Neural progenitor cell (in vitro differentiated cells): ENCODE measurements at places on chromosomes 6 and 20.

GRCh38 chr6:134436950-134437349, 119.0 kb upstream of the SGK1 start:
- H3K27ac ChIP-seq = no peak overlapping the region
- DNase-seq = no peak
- no peak overlapping the region for H3K4me3 ChIP-seq
- H3K36me3 ChIP-seq = no peaks in the 10 kb centered on the region
- H3K27me3 ChIP-seq = no peaks in the 10 kb centered on the region

DNA sequence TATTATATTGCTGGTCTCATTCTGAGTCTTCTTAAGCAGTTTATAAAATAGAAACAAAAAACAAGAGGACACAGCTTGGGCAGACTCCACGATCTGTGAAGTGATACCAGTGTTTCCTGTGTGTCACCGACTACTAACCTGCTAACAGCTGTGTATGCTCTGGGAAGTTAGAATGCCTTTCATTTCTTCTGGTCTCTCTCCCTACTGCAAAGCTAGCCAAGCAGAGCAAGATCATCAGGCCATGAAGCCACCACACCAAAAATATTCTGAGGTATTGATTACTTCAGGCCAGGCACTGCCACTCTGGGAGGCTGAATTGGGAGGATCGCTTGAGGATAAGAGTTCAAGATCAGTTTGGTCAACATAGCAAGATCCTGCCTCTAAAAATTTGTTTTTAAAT, 46.9 kb upstream of the SMIM29 start:
- H3K4me3 ChIP-seq = no peak overlapping the region
- no peaks in the 10 kb centered on the region for H3K36me3 ChIP-seq
- H3K4me1 ChIP-seq = no peaks in the 10 kb centered on the region
- DNase-seq = no peak

GRCh38 chr6:5471044-5471443, 209.7 kb downstream of the FARS2 start:
- peak overlapping the region; percentile 26 for H3K4me3 ChIP-seq
- peak; percentile 85 for DNase-seq
- H3K27ac ChIP-seq = peak overlapping the region; percentile 53
- H3K27me3 ChIP-seq = no peaks in the 10 kb centered on the region
- H3K4me1 ChIP-seq = peaks cover 50% of the 10 kb centered on the region

- H3K4me1 ChIP-seq = no peaks in the 10 kb centered on the region
- no peak for DNase-seq
- no peak overlapping the region for H3K27ac ChIP-seq
- peaks cover 7% of the 10 kb centered on the region for H3K27me3 ChIP-seq
Observed at GRCh38 chr20:44422083-44422482, 53.6 kb upstream of the TTPAL start.

DNA sequence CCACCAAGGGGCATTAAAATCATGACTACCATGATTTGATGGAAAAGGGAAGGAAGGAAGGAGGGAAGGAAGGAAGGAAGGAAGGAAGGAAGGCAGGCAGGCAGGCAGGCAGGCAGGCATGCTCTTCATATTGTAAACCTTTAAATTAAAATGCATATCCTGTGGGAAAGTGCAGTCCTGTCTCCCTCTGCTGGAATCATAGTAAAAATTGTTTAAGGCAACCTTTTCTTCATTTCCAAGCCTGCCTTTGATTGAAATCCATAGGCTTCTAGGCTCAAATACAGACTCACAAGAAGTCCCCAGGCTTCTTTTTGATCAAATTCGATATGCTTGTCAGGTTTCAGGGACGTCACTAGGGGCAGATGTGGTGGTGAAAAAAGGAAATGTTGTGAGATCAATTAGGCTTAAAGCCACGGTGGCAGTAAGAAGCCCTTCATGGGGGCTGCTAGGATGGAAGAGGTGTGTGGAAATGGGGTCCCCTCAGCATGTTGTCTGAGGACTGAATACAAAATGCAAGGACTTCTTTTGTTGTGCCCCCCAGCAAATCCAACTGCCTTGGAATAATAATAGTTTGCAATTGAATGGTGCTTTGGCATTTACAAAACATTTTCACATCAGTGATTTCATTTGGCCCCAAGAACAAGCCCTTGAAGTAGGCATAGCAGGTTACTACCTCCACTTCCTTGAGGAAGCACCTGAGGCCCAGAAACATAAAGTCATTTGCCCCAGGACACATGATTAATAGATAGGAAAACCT, 25.6 kb upstream of the GABRR1 start:
- H3K27ac ChIP-seq = no peak overlapping the region
- H3K36me3 ChIP-seq = no peaks in the 10 kb centered on the region
- peaks cover 10% of the 10 kb centered on the region for H3K4me1 ChIP-seq

DNA sequence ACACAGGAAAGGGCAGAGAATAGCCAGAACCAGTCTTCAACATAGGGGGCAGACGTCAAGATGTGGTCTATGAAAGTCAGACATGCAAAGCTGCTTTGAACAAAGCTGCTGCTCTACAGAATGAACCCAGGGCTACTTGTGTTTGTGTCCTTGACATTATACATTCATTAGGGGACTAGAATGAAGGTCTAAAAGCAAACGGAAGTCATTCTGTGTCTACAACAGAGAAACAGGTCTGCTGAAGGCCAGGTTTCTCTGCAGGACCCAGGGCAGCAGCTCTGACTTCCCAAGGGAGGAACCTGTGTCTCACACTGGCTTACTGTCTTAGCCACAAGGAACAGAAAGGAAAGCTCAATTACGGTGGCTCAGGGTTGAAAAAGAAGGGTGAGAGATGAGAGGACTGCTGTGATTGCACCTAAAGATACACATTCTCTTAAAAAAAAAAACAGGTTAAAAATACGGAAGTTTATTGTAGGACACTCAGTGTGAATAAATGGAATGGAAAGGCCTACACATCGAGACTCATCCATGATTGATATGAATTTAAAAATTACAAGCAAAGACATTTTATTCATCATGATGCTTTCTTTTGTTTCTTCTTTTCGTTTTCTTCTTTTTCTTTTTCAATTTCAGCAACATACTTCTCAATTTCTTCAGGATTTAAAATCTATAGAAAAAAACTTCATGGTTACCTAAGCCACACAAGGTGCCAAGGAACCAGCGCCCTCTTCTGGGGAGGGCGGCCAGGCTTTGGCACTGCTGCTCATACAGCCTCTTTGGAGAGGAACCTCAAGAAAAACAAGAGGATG, 6.7 kb downstream of the PSMA7 start:
- peaks cover 2% of the 10 kb centered on the region for H3K4me1 ChIP-seq
- H3K27me3 ChIP-seq = no peaks in the 10 kb centered on the region
- H3K4me3 ChIP-seq = no peak overlapping the region
- peak; percentile 82 for DNase-seq
- no peak overlapping the region for H3K27ac ChIP-seq
- peaks cover 8% of the 10 kb centered on the region for H3K36me3 ChIP-seq

GRCh38 chr20:13262671-13263360, 41.7 kb downstream of the ISM1 start:
- no peaks in the 10 kb centered on the region for H3K36me3 ChIP-seq
- H3K4me3 ChIP-seq = no peak overlapping the region
- no peaks in the 10 kb centered on the region for H3K27me3 ChIP-seq
- no peaks in the 10 kb centered on the region for H3K4me1 ChIP-seq
- H3K27ac ChIP-seq = no peak overlapping the region
- DNase-seq = no peak

GRCh38 chr6:143258945-143259344, 191.6 kb downstream of the ADAT2 start:
- no peak overlapping the region for H3K4me3 ChIP-seq
- H3K27me3 ChIP-seq = no peaks in the 10 kb centered on the region
- DNase-seq = no peak
- H3K36me3 ChIP-seq = no peaks in the 10 kb centered on the region
- no peaks in the 10 kb centered on the region for H3K4me1 ChIP-seq
- H3K27ac ChIP-seq = no peak overlapping the region

- no peaks in the 10 kb centered on the region for H3K36me3 ChIP-seq
- H3K27me3 ChIP-seq = no peaks in the 10 kb centered on the region
- DNase-seq = no peak
- no peaks in the 10 kb centered on the region for H3K4me1 ChIP-seq
- H3K4me3 ChIP-seq = no peak overlapping the region
Observed at GRCh38 chr6:118918329-118918725, 16.6 kb downstream of the MCM9 start.
